ENCODE measurements at places on chromosomes 7 and 10.

DNA sequence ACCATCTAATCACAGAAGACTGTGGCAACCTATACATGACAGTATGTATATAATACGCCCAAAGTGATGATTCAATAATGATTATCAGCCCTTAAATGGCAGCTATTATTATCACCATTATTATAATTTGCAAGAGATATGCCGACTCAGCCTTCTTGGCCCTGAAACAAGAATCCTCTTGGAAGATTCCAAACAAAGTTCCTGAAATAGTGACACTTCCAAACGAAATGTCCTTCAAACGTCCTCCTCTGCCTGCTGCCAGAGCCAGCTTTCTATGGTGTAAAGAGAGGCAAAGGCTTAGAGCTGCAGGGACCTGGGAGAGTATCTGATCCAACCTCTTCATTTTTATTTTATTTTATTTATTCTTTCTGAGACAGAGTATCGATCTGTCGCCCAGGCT lies 36.0 kb downstream of the NRAP start:
- no peak for DNase-seq

DNA sequence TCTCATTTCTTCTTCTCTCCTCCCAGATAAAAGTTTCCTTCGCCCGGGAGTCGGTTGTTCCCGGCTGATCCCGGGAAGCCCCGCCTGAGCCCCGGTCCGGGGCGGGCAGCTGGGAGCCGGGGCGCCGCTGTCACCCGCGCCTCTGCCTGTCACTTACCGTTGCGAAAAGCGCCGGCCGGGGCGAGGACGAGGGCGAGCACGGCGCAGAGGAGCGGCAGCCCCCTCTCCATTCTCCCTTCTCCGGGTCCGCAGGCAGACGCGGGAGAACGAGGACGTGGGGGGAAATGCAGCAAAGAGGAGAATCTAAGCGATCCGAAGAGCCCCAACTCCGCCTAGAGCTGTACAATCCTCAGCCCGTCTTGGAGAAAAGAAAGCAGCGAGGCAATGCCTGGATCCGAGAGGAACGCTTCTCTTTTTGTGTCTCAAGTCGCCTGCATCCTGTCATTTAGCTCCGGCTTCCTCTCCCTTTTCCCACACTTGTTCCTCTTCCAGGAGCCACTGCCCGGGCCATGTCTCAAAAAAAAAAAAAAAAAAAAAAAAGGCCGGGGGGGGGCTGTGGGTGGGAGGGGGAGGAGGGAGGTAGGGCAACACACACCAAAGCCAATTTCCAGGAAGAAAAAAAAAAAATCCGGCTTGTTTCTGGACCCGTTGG lies at the start of gene NRP1:
NRP1 (minus strand) TSS at position 515 of the 652 bp plus-strand sequence; CDS start at position 230, 285 bp downstream.
- peak; percentile 15 for DNase-seq

GRCh38 chr10:75195035-75195763 lies 15.4 kb upstream of the VDAC2 start:
- no peak for DNase-seq

DNA sequence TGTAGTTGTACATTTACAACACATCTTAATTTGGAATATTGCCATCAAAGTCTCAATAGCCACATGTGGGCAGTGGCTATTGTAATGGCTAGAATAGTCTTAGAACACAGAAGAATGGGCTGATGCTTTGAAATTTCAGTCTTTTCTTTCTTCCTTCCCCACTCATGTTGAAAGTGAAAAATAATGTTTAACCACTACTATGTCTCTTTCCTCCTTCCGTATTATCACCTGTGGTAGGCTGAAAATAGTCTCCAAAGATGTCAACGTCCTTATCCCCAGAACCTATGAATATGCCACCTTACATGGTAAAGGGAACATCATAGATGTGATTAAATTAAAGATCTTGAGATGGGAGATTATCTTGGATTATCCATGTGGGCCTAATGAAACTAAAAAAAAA lies 154.0 kb downstream of the SUGCT start:
- no peak for DNase-seq

DNA sequence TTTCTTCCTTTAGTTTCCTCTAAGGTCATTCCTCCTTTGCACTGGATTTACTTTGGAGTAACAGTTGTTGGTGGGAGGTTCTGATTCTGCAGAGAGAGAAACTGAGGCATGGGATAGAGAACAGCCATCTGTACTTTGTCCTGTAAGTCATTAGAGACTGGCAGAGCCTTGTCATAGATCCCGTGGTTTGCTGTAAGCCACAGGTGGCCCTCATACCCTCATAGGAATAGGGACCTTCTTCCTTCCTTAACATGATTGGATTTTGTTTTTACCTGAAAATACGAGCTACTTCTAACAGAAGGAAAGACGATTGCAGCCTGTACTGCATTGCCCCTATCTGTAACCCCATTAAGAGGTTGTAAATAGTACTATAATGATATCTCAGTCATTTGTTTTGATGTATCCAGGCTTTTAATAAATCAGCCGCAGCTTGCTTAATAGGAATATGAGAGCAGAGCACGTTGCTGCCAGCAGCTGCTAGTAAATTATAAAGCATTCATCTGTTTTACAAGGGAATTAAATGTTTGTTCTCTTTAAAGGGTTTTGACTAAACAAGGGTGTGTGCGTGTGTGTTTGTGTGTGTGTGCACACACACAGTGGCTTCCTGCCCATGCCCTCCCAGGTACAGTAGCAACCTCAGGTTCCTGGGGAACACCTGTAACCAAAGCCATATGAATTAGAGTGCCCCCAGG lies 249.8 kb downstream of the AUTS2 start:
- DNase-seq: no peak

- DNase-seq: no peak
These were observed 204.9 kb downstream of the CCDC3 start for GRCh38 chr10:12796401-12797160.

DNA sequence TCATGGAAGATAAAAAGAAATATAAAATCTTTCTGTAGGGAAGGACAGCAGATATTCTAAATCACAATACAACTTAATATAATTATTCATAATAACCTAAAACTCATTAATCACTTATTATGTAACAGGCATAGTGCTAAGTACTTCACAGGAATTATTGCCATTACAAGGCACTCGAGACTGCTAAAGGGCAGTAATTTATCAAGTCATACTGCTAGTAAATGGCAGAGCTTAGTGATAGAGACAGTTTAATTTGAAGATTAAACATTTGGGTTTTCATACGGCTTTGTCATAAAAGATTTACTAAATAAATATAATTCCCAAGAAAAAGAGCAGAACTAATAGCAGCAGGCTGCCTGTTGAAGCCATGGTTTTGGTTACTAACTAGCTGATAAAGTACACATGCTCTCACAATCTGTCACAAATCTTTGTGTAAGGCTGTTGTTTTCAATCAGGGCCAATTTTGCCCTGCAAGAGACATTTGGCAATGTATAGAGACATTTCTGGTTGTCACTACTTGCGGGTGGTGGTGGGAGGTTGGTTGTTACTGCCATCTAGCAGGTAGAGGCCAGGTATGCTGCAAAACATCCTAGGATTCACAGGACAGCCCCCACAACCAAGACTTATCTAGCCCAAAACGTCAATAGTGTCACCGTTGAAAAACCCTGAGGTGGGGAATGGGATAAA lies 233.3 kb upstream of the CACNA2D1 start:
- no peak for DNase-seq

DNA sequence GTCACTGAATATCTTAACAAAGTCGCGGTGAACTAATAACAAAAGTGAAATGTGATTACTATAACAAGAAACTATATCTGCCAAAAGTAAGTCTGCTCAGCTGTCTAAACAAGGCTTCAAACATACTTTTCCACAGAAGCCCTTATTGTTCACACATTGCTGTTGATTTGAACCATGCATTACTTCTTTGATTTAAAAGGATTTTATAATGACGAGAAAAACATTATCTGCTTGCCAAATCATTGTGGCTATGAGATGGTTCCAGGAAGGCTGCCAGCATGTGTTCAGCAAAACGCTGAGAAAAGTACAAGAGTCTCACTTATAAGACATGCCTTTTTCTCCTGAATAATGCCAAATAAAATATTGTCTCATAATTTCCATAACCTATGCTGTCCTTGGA lies 24.4 kb downstream of the RNF133 start:
- DNase-seq: no peak

DNA sequence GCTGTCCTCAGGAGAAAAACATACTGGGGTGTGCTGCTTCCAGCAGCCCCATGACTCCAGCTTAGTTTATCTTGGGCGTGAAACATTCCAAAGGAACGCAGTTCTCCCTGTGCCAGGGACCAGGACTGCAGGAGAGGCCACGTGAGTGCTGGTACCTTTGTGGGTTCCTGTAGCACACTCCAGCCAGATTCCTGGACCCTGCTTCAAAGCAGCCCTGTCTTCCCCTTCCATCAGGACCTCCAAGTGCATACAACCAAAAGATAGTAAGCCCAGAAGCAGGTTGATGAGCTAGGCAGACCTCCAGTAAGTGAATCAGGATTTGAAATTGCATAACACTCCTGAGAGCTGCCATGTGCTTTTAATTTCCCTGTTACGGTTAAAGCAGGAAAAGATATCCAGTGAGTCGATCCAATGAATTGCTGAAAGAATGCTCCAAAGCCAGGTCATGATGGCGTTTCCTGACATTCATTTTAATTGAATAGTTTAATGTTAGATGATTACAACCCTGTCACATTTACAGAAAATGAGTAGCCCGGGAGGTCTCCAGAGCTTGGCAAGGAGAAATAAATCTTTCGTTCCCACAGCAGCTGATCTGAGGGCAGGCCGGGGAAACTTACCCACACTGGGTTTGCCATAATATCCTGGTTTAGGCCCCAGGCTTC lies 38.9 kb upstream of the CPXM2 start:
- no peak for DNase-seq

DNA sequence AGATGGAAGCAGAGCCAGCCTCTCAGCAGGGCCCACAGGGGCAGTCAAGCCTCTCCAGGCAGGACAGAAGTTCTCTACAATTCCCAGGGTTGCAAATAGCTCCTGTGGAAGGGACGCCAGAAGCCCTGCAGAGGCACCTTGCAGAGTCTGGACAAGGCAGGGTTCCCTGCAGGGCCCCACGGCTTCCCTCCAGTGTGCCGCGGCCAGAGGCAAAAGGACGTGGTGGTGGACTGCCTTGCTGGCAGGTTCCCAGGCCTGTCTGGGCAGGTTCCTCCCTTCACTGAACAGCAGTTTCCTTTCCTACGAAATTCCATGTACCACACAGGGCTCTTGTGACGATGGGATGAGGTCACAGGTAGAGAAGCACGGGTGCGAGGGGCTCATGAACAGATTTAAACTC lies 25.1 kb downstream of the UPP1 start:
- no peak for DNase-seq

DNA sequence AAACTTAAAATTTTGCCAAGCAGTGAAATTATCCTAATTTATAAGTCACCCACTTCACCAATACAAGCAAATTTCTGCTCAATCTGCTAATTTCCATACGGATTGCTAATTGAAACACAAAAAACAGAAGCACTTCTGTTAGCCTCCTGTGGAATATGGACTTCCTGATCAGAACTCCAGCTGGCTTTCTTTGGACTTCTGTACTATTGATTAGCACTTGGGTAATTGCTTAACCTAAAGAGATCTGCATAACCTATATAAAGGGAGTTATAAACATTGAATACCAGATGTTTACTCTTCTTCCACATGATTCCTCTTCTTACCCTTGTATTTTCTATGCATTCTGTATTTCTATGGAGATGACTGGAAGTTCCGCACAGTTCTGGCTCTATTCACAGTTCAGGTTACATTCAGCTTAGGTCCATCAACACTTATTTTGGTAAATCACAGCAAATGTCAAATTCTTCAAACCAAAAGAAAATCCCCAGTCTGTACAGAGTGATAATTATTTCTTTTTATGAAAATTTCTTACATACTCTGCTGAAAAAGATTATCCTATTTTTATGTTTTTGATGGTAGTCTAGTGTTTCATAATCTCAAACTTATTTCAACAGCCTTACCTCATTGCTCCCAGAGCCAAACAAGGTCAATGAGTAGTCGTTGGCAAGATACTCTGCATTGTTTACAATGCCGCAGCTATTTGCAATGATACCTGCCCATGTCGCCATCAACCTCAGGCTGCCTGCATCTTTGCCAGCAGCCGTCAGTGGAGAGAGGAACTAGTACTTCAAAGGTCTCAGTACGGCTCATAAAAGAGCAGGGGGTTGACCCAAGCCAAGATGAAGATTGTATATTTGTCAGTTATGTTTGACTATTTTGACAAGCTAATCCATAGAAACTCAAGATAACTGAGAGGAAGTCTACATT lies 225.6 kb downstream of the AHR start:
- DNase-seq: no peak

GRCh38 chr7:158495786-158496185 lies 91.8 kb downstream of the PTPRN2 start:
- peak; percentile 39 for DNase-seq

GRCh38 chr7:34036051-34036920 lies 130.9 kb downstream of the BMPER start:
- DNase-seq: no peak

DNA sequence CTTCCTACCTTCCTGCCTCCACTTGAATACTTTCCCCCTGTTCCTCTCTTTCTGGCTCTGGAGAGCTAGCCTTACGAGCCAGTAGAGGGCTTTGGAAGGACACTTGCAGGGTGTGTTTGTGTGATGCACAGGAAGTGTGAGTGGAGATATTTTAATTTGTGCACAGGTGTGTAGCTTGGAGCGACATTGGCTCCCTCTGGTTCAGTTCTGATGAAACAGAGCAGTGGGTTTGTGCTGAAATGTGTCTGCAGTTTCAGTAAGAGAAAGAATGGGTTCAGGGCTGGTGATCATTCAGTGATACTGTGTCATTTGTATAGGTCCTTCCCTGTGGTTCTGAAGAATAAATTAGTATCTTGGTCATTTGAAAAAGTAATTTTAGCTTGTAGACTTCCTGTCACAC lies 86.9 kb downstream of the SND1 start:
- no peak for DNase-seq

DNA sequence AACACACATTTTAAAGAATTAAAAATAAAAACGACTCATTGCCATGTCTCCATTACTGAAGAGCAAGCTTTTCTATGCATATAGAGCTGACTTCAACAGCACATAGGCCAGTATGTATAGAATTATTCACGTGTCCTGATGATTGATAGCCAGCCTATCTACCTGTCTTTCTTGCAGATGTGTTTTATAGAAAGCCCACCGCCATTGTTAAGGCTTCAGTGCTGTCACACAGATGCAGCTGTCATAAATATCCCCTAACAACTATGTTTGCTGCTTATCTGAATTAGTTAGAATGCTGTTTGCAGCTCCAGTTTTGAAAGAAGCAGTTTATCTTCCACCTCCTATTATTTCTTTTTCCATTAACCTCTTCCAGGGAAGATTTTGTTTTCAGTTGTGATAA lies 235.9 kb downstream of the SLC25A13 start:
- DNase-seq: no peak

DNA sequence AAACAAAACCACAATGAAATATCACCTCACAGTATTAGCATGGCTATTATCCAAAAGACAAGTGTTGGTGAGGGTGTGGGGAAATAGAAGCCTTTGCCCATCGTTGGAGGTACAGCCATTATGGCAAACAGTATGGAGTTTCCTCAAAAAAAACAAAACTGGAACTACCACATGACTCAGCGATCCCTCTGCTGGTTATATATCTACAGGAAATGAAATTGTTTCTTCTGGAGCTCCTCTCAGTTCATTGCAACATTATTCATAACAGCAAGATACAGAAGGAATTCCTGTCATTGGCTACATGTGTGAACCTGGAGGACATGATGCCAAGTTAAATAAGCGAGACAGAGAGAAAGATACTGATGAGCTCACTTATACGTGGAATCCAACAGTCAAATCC lies 2.4 kb upstream of the UBE3C start:
- DNase-seq: no peak

- DNase-seq: peak; percentile 31
These were observed 7.9 kb downstream of the ESYT2 start for GRCh38 chr7:158821171-158822031.

- no peak for DNase-seq
These were observed 486.0 kb upstream of the GALNT17 start for GRCh38 chr7:70645876-70646351.

Measured in activated CD4-positive, alpha-beta memory T cell treated with anti-CD3 and anti-CD28 coated beads for 36 hours (primary cell).